ENCODE measurements at places on chromosomes 1 and 21.

- DNase-seq = no peak
These were observed 26.6 kb upstream of the LRRN2 start for GRCh38 chr1:204711947-204712701.

GRCh38 chr1:24364975-24365678, 46.0 kb downstream of the GRHL3 start:
- no peak for DNase-seq

DNA sequence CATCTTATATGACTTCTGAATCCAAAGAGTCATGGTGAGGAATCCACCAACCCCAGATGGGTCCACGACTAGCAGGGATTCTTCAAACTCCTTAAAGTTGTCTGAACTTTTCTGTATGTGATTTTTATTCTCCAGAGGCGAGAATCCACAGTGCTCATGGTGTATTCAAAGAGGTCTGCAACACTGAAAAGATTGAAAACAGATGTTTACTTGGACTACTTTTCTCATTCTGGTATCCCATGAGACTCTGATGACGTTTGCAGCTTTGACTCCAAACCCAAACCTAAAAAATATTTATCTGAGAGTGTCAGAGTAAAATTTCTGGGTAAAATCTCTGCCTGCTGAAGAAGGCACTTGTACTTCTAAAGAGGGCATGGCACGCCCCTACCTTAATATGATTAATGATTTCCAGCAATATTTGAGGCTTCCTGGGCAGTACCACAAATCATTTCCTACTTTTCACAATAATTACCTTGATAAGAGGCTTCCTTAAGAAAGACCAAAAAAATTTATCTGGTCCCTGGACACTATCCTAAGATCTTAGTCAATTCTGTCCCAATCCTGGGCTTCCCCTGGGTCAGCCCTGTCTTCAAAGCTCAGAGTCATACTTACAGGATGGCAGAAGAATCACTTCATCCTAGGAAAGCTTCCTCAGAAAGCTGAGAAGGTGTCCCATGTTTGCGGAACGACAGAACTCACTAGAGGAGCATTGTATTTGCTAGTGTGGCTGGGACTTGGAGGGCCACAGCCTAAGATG, 76.5 kb upstream of the MAP10 start:
- DNase-seq = no peak

DNA sequence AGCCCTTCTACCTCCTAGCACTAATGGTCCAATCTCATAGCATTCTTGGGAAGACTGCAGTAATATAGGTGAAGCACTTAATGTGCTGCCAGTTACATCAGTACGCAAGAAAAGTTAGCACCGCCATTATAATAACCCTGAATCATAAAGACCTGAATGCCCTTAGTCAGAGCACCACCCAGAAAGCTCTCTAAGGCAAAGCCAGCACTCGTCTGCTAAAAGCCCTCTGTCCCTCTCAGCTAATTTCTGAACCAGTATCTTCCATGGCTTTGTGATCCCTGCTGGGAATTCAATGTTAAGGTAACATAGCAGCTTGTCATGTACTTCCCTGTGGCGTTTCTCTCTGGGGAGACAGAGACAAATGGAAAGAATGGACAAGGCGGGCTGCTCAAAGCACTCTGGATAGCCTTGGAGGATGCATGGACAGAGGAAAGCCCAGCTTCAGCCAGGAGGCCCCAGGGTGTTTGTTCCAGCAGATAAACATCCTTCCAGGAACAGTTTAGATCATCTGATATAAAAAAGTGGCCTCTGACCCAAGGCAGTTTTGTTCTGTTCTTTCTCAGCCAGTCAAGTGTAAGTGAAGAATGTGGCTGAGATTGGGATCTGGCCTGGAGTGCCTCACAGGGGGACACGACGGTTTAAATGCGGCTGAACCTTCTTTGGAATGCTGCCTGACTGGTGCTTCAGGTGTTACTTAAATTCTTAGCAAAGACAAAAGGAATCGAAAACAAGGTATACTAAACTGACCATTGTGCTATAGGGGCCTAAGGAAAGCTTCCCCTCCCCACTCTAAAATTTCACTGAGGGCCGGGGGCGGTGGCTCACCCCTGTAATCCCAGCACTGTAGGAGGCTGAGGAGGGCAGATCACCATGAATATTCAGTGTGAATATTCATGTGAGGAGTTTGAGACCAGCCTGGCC, 58.1 kb upstream of the VTCN1 start:
- DNase-seq = no peak

DNA sequence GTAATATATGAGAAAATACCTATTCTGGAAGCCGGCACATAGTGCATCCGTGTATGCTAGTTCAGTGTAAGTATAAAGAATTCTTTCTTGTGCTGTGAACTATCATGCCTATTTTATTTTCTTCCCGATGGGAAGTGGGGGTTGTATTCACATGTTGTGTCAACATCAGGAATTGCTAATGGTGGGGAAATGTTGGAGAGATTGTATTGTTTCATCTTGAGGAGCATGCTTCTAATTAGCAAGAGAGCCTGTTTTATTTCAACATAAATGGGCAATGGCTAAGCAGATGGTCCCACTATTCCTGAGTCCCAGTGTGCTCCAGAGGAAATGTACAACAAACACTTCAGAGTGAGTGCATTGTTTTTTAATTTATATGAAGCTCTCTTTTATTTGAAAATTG, 485.2 kb downstream of the PLPP3 start:
- no peak for DNase-seq

GRCh38 chr1:42979896-42980800, 21.5 kb upstream of the SLC2A1 start:
- no peak for DNase-seq

DNA sequence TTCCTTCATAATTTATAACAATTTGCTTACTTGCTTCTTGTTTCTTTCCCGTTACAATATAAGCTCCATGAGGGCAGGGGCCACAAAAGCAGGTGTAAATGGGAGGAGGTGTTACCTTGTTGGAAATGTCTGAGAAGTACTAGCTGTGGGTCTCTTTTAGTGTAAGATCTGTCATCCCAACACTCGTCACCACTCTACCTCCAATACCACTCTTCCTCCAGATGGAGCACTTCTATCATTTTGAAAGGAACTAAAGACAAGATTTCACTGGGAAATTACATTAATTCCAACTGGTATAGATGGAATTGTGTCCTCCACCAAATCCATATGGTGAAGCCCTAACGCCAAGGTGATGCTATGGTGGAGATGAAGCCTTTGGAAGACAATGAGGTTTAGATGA, 53.0 kb upstream of the CPLANE2 start:
- DNase-seq = no peak

GRCh38 chr1:46466477-46467182, 23.0 kb upstream of the DMBX1 start:
- no peak for DNase-seq

DNA sequence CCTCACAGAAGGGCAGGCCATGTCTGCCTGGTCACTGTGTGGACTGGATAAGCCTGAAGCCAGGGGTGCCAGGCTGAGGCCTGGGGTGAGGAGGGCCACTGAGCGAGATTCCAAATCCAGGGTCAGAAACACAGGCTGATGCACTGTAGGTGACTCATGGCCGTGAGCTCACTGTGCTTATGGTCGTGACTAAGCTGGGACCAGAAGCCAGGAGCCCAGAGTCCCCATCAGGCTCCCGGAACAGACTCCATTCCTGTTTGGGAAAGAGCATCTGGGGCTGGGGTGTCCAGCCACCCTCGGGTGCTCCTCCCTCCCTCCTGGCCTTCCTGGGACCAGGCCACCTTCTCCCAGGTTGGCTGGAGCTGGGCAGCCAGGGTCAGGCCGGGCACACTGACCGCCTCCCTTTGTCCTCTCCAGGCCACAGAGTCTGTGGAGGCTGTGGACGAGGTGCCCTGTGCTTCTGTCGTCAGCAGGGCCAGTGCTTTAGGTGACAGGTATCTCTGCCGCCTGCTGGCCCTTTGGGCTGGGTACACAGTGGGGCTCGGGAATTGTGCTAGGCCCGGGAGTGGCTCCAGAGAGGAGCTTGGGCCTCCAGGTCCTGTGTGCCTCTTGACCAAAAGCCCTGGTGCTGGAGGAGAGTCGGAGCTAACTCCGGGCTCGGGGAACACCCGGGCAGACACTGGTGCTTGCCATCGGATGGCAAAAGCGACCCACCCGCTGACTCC, 36.7 kb downstream of the AJAP1 start:
- DNase-seq = no peak

- no peak for DNase-seq
These were observed 14.3 kb downstream of the EGLN1 start for GRCh38 chr1:231407547-231408396.

- no peak for DNase-seq
These were observed 12.8 kb upstream of the RGS16 start for GRCh38 chr1:182617014-182617429.

DNA sequence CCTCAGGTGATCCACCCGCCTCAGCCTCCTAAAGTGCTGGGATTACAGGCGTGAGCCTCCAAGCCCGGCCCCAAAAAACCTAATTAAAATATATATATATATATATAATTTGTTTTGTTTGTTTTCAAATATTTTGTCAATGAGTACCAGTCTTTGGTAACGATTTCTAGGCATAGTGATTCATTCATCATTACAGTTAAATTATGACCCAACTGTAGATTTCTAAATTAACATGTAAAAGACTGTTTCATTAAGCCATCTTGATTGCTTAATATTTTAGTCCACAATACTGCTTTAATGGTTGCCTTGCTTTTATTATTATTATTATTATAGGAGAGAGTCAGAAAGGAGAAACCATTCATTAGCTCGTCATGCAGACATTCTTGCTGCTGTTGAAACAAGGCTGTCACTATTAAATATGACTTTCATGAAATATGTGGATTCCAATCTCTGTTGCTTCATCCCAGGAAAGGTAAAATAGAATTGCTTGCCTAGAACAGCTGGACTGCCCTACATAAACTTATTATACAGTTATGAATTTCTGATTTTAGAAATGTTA, 19.9 kb downstream of the FBXO28 start:
- no peak for DNase-seq

GRCh38 chr1:190098756-190099155, 378.9 kb downstream of the BRINP3 start:
- DNase-seq = no peak

DNA sequence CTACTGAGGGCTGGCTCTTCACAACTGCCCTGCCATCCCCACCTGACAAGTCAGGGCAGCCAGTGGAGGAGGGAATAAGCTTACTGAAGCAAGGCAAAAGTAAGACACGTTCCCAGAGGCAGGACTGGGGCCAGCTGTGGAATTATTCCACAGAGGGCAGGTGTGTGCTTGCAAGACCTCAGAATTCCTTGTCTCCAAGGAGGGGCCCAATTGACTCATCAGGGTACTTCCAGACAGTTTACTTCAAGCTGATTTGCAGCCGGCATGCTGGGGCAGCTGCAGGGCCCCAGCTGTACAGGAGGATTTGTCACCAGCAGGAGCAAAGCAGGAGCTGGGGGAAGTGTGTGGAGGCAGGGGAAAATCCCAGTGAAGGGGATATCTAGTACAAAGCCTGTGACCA, 167.5 kb upstream of the CAMK1G start:
- no peak for DNase-seq

GRCh38 chr1:97505289-97505688, 415.5 kb downstream of the DPYD start:
- no peak for DNase-seq

GRCh38 chr1:245211761-245212160, 57.0 kb downstream of the KIF26B start:
- no peak for DNase-seq

DNA sequence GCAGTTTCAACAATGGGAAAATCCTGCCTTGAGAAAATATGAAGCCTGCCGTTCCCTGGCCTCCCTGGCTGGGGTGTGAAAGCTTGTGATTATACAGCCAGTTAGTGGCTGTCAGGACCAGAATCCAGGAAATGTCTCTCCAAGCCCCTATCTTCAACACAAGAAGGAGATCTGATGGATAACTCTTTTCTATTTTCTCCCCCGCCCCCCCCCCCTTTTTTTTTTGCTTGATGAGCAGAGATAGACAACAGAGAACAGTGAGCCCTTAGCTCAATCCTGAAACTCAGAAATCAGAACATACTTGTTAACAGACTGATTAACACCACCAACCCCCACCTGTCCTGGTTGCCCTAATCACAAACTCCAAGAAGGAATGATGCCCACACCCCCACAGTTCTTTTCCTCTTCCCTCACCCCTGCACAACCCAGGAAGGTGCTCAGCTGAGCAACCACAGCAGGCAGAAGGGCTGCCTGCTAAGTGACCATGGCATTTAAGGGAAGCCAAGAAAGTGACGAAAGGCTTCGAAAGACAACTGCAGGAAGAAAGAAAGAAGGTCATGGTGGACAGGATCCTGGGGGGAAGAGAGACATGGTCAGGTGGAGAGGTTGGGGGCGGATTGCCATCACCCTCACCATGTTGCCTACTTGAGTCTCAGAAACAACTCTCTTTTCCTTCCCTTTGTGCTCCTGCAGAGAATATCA, 12.3 kb upstream of the DENND2D start:
- DNase-seq = no peak

Data from vagina (tissue), 2 donors.